ENCODE measurements at places on chromosomes 5 and 9.

DNA sequence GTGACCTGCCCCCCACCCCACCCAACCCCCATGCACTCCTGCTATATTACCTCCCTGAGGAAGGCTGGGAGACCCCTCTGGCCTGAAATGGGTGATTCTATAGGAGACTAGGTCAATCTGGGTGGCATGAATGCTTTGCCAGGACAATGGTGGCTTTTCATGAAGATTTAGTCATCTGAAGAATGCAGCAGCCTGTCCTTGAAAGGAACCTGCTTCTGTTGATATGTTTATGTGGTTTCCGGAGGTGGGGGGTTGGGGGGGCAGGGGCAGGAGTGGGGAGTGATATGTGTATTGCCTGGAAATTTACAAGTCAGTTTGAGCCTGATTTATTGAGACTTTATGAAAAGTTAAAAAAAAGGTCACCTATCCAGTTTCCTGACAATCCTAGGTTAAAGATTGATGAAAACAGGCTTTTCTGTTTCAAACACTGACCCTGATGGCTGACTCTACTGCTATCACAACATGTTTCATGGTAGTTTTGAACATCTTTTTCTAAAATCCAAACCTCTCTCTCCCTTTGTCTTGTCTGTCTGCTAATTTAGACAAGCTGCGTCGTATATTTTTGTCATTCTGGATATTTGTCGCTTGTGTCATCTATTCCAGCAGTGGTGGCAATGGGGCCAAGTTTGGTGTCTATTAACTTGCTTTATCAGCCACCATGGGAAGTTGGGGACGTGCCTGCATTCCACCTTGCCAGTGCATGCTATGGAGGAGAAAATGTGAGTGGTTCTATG, 153.7 kb upstream of the EGFLAM start:
- DNase-seq = no peak

DNA sequence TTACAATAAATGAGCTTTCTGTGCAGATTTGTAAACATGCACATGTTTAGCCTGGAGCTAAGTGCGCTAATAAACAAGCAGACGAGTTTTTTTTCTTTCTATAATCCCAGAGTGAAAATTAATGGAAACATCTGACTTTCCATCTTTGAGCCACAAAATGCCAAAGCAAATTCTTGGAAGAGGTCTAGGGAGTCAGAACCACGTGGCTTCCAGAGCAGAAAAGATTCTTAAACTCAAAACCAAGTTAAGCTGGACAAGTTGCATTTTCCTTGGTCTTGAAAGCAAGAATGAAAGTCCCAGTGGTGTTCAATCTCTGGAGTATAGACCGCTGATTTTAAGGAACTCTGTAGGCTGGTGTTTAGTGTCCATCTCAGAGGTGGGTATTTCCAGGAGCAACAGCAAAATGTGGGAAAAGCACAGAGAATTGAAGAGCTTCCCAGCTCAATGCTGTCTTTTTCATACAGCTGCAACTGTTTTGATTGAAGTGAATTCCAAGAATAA, 71.4 kb downstream of the MYO10 start:
- no peak for DNase-seq

- DNase-seq = peak; percentile 71
Measured at GRCh38 chr9:92097997-92098482, 17.2 kb downstream of the SPTLC1 start.

- peak; percentile 48 for DNase-seq
Measured at GRCh38 chr9:6680797-6681146, 35.2 kb upstream of the GLDC start.

- DNase-seq = no peak
Measured at GRCh38 chr5:14250084-14250695, 107.0 kb downstream of the TRIO start.

GRCh38 chr9:133658442-133659431, 22.6 kb downstream of the DBH start:
- no peak for DNase-seq

- no peak for DNase-seq
Measured at GRCh38 chr9:93477397-93477796, 24.0 kb upstream of the FAM120AOS start.

DNA sequence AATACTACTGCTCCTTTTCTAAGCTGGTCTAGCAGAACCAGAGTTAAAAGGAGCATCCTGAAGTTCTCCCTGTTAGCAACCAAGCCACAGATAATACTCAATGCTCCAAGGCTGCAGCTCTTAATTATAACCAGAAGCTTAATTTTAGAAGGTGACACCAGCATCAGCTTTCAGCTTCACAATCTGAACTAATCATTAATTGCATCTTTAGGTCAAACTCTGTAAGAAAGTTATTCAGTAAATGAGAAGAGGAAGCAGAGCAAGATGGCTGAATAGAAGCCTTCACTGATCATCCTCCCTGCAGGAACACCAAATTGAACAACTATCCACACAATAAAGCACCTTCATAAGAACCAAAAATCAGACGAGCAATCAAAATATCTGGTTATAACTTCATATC, 38.5 kb downstream of the APBA1 start:
- DNase-seq = no peak

DNA sequence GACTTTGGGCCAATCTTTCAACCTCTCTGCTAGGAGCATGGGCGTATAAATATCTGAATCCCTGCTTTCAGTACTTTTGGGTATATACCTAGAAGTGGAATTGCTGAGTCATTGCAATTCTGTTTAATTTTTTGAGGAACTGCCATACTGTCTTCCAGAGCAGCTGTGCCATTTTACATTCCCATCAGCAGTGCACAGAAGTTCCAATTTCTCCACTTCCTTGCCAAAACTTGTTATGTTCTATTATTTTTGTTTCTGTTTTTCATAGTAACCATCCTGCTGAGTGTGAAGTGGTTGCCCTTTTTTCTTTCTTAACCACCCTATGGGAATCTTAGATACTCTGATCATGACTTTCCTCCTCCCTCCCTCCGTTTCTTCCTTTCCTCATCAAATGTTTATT, 11.1 kb upstream of the CCIN start:
- DNase-seq = no peak

DNA sequence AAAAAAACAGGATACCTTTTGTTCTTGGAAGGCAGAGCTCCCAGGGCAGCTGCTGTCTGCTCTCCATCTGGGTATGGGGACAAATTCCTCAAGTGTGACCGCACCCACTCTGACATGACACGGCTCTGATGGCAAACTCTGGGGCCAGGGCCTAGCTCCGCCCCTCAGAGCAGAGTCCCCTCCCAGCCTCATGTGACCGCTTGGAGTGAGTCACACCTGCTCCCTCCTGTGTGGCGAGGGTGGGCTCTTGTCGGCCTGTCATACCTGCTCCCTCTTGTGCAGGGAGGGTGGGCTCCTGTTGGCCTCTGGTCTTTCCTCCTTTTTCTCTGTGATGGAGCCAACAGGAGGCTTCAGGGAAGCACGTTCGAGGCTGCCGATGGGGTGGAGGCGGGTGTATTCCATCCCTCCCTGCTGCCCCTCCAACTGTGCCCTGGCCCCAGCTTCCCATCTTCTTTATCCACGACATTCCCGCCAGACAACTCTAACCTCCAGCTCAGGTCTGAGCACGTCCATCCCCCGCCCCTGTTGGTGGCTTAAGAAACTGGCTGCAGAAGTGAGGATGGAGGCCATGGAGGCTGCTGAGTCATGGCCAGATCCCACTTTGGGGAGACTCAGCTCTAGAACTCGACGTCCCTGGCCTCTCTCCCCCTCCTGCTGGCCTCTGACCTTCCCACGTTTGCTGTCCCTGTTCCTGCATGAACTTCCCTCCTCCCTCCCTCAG, 65.3 kb downstream of the OLFM1 start:
- DNase-seq = no peak

GRCh38 chr9:110124439-110124838, 83.5 kb downstream of the C9orf152 start:
- no peak for DNase-seq

DNA sequence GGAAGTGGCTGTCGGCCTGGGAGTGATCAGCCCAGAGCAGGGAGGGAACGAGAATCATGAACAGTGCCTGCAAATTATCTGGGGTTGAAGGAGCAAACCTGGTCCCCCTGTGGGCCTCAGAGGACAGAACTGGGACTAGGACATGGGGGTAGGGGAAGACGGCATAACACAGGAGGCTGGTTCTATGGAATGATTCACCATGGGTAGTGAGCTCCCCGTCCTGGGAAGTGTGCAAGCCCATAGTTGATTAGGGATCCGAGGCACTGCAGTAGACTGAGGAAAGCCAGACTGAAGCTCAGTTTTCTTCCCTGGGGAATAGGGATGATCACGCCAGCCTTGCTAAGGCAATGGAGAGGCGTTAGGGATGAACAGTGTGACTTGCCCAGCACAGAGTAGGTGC, 5.6 kb downstream of the ADGRD2 start:
- no peak for DNase-seq

GRCh38 chr9:110103257-110103656, 104.7 kb downstream of the C9orf152 start:
- DNase-seq = no peak

DNA sequence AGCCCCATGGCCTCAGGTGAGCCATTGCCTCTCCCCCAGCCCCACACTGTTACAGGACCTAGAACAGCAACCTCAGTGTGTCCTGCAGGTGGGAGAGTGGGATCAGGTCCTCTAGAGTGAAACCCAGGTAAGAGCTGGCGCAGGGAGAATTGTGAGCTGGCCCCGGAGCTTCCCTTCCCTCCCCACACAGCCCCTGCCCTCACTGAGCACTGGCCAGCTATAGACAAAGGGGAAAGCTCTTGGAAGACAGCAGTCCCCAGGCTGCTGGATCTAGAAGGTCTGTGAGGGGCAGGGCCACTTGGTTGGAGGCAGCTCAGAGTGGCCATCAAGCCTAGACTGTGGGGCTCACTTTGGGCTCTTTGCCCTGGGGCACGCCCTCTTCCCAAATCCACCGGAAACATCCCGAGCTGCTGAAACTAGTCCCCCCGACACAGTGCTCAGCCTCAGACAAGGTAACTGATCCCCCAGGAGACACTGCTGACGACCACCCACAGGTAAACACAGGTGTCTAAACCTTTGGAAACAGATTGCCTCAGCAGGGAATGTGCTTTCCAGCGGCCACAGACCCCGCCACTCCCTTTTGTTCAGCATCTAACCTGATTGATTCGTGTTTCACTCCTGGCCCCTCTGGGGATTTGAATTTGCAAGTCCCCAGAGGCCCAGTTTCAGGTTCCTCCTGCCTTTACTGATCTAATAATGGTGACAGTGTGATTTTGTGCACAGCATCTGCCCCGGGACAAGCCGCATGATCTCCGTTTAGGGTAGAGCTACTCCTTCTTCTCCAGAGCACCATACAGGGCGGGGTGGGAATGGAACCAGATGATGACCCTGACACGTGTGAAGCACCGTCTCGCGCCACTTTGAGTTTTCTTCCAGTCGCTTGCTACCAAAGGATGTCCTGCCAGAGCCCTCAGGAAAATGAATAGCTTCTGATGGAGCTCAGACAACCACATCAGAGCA, 42.2 kb upstream of the ADAMTS2 start:
- DNase-seq = no peak

GRCh38 chr9:137163365-137163715, 6.5 kb downstream of the LRRC26 start:
- DNase-seq = no peak

DNA sequence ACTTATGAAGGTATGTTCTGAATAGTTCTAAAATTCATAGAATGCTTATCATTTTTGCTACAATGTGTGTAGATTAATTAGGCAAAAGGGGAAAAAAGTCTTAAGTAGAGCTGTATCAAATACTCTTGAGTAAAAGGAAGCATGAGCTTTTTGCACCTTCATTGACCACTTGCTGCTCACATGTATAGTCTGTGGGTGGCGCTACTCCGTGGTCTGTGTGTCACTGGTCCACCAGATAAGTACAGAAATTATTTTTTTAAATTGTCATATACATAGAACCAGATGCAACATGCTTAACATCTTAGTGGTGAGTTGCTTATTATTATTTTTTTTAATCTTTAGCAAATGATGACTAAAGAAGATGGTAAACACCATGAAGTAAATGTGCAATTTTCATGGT, 130.2 kb downstream of the MAN2A1 start:
- DNase-seq = no peak

DNA sequence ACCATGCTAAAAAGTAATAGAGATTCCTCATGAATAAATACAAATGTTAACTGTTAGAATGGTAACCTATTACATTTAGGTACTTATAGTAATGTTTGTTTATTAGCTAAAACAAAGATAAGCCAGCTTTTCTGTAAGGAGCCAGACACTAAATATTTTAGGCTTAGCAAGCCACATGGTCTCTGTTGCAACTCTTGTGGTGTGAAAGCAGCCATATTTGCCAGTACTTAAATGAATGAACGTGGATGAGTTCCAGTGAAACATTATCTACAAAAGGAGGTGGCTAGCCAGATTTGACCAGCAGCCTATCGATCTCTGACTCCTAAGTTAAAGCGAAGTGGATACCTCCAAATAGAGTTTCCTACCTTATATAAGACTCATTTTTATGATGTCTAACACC, 331.6 kb downstream of the CDH12 start:
- no peak for DNase-seq

GRCh38 chr9:129335464-129336129, 157.5 kb upstream of the IER5L start:
- DNase-seq = no peak

DNA sequence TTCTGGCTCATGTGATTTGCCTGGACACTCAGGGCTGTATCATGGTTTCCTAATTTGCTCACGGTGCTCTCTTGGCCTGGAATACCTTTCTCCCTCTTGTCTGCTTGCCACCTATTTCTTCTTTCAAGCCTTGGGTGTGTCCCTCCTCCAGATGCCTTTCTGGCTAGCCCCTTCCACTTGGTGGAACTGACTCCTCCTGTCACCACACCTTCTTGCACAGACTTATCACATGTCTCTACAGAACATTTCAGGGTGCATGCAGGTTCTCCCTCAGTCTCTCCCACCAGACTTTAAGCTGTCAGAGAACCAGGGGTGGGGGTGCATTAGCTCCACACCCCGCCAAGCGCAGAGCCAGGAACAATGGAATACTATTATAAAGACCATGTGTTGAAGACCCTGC, 1.9 kb downstream of the TBC1D2 start:
- no peak for DNase-seq

GRCh38 chr5:179289756-179290385, 55.4 kb downstream of the ADAMTS2 start:
- DNase-seq = no peak

GRCh38 chr5:90367879-90368278, 41.7 kb downstream of the CETN3 start:
- no peak for DNase-seq

- DNase-seq = no peak
Measured at GRCh38 chr5:45113726-45114125, 305.0 kb downstream of the MRPS30 start.

DNA sequence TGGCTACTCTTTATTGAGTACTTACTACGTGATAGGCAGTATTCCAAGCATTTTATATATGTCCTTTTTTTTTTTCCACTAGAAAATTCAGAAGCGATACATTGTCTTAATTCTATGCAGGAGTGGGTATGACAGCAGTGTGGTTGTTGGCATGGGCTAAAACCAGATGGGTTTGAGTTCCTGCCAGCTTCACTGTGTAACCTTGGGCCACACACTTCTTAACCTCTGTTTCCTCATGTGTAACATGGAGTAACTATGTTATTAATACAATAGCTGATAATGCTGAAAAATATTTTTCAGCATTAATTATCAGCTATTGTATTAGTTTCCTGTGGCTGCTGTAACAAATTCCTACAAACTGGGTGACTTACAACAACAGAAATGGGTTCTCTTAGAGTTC, 12.0 kb downstream of the SNX18 start:
- DNase-seq = no peak

All from stimulated activated CD8-positive, alpha-beta memory T cell treated with anti-CD3 and anti-CD28 coated beads, Interleukin-4, amount 100 ng/mL, for 24 hours (primary cell).